ENCODE measurements at places on chromosomes 2 and 18.

DNA sequence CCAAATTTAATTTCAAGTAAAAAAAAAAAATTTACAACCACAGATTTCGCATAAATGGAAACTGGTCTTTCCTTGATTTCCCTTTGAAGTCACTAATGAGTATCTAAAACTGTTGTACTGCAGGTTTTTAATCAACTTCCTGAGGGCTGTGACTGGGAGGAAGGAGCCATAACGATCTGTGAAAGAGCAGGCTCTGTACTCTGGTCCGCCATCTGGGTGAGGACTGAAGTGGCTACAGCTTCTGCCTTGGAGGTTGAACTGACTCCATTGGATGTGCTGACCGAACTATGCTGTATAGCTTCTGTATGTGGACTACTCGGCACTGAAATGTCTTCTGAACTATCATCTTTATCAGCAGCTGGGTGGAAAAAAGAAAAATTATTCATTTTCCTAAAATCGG, 69.3 kb upstream of the CHN1 start:
- no peak for DNase-seq

DNA sequence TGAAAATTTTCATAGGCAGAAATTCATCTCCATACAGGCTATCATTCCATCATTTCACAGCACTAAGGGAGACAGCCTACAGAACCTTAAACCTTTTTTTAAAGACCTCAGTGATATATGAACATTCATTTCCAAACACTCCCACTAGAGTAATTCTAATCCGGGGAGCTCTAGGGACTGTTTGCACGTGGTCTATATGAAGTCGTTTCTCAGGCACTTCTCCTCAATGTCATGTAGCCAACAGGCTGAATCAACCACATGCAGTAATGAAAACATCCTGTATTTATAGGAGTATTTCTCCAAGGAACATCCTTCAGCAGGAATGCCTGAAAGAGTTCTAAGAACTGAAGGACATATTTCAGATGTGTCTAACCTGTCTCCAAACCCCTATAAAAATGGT, 97.3 kb upstream of the CREB1 start:
- DNase-seq = no peak

- no peak for DNase-seq
Measured at GRCh38 chr2:121643877-121644276, 5.4 kb downstream of the CLASP1 start.

DNA sequence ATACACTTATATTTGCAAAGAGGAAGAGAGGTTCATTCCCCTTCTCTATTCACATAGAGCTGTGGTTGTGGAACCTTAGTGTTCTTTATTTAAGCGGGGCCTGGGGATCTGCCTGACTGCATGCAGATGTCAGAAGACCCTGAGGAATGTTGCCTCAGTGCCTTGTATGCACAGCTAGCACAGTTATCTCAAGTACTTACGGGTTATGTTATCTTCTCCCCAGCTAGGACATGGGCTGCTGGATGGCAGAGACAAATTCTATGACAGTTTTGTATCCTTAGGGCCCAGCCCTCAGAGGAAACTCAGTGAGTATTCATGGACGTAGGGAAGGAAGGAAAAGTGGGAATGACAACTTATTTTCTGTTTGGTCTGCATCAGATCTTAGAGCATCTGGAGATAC, 37.7 kb upstream of the RTN4 start:
- no peak for DNase-seq

GRCh38 chr2:7020059-7020458, 102.8 kb downstream of the RNF144A start:
- no peak for DNase-seq

GRCh38 chr2:85998071-85998991, 107.4 kb downstream of the POLR1A start:
- peak; percentile 81 for DNase-seq

GRCh38 chr2:138312061-138312460, 189.5 kb upstream of the SPOPL start:
- DNase-seq = no peak

- no peak for DNase-seq
Measured at GRCh38 chr18:80193701-80194100, 53.6 kb downstream of the PARD6G start.

DNA sequence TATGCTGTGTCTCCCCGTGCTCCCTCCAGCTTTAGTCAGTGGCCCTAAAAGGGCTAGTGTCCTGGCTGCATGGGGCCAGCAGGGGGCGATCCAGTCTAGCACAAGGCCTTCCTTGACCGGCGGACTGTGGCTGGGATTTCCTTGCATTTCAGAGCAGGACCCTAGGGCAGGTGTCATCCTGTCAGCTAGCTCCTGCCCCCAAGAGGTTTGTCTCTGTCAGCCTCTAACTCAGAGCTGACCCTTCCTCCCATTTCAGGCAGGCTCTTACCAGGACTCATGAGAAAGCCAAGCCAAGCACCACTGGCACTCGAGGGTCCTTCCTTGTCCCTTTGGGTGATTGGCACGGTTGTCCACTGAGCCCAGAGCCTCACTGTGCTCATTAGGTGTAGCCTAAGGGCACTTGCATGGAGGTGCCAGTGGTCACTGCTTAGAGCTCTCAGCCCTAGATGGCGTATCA, 140.3 kb downstream of the RPIA start:
- DNase-seq = no peak

DNA sequence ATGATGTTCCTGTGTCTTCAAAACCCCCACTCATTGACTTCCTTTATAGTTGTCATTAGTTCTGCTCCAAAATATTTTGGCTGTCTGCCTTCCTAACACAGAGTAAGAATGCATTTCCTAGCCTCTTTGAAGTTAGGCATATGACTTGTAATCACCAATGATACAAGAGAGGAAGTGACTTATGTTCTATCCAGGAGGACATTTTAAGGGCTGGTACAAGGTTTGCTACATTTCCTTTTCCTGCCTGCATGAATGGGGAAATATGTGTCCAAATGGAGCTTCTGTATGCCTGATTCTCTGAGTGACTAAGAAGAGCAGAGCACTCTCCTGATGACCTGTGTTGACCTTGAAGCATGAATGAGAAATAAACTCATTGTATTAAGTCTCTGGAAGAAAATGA, 115.1 kb downstream of the PLCL1 start:
- DNase-seq = no peak

- DNase-seq = no peak
Measured at GRCh38 chr2:28981620-28982376, 700 bp downstream of the TOGARAM2 start.

DNA sequence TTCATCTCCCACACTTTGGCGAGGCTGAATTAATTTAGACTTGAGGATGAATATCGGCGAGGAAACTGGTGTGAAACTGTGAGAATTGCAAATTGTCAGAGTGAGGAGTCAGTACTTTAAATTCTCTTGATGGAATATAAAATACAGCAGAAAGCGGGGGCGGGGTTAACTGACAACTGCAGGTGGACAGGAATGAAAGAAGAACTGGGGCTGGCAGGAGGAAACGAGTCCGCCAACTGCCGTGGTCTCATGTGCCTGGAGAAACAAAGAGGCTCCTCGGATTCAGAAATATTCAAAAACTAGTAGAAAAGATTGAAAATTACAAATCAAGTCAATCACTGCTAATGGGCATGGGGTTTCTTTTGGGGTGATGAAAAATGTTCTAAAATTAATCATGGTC, 44.3 kb downstream of the MOGAT1 start:
- no peak for DNase-seq

DNA sequence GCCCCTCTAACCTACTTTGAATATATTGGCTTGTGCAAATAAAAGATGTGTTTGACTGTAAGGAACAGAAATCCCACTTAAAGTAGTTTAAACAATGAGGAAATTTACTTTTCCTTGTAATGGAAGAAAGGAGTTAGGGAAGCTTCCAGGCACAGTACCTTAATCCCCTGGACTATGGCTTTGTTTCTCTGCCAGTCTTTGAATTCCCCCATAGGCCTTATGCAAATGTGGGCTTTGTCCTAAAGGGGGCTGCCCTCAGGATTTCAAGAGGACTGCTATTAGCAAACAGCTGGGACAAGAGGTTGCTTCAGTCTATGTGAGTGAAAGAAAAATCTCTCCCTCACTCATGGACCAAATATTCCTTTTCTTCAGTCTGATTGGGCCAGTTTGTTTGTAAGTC, 255.1 kb upstream of the THSD7B start:
- DNase-seq = no peak

GRCh38 chr18:48293954-48294898, 115.0 kb downstream of the ZBTB7C start:
- no peak for DNase-seq

DNA sequence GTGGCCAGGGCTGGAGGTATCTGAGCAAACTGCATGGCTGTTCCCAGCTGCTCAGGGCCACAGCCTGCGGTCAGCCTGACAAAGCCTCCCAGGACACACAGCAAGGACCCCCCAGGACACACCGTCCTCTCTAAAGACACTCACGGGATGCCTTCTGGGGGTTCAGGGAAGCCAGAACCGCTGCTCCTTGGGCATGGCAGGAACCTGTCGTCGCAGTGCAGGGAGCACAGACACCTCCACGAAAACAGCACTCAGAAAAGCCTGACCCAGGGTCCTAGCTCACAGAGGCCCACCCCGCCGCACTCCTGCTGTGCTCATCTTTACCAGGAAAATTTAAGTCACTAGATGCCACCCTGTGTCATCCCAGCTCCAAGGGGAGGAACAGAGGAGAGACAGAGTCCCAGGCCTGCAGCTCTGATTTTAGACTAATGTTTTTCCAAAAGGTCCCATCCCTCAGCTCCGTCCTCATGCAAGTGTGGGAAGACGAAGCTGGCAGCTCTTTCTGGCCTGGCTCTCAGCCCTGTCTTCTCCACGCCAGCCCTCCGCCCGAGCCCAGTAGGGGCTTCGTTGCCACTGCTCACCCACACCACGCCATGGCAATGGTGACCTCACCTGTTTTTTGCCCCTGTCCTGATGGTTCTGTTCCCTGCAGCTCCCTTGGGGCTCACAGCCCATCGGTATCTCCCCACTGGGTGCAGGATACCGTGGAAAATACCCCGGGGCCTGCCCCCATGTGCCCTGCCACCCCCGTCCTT, 23.9 kb upstream of the SLC66A3 start:
- DNase-seq = no peak

- DNase-seq = no peak
Measured at GRCh38 chr18:58723810-58724602, 52.7 kb downstream of the MALT1 start.

- DNase-seq = no peak
Measured at GRCh38 chr18:23063502-23063901, 71.8 kb upstream of the CABLES1 start.

- peak; percentile 47 for DNase-seq
Measured at GRCh38 chr18:59249199-59249774, 24.0 kb downstream of the RAX start.

- DNase-seq = no peak
Measured at GRCh38 chr2:7043690-7044089, 126.5 kb downstream of the RNF144A start.

GRCh38 chr18:47485221-47485797, 233.8 kb upstream of the SKOR2 start:
- no peak for DNase-seq

Measured in astrocyte (in vitro differentiated cells and primary cell).